ENCODE measurements at places on chromosomes 7 and 10. TPM values are rescaled to one million over a fixed set of nuclear protein-coding genes. Genes with fewer than 3 reads are reported as not detected.
A peak's percentile ranks its signal among the peaks of the same experiment; 100 is the strongest.

Gene TSPAN12
- total RNA-seq = 17.3 TPM

Gene CPA1
- total RNA-seq = not detected

Gene GPNMB
- 0.99 TPM for total RNA-seq

Gene MYPN
- not detected for total RNA-seq

Gene IRF5
- total RNA-seq = 0.28 TPM

Gene ZNF804B
- not detected for total RNA-seq

Gene FBXO24
- 1.2 TPM for total RNA-seq

Gene GDF2
- 0.19 TPM for total RNA-seq

Gene CCM2
- total RNA-seq = 21.8 TPM

Gene NEUROG3
- total RNA-seq = not detected

Gene MNX1
- not detected for total RNA-seq

Gene CLDN4
- not detected for total RNA-seq

DNA sequence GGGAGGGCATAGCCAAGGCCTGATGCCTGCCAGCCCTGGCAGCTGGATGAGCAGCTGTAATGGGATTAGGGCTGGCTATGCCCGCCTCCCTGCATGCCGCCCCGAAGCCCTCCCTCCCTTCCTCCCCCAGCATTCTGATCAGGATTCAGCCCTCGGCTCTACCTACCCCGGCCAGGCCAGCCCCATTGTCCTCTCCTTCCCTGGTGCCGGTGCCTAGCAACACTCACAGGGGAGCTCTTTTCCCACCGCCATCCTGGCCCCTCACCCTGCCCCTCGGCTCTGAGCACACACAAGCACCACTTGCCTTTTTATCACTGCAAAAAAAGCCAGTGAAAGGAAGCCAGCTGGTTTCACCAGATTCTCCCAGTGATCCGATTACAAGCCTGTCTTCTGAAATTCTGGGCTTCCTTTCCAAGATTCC lies 9.0 kb upstream of the ADCYAP1R1 start:
- DNase-seq = peak; percentile 96

- DNase-seq = no peak
Observed at GRCh38 chr10:70341016-70341415, 41.4 kb downstream of the LRRC20 start.

DNA sequence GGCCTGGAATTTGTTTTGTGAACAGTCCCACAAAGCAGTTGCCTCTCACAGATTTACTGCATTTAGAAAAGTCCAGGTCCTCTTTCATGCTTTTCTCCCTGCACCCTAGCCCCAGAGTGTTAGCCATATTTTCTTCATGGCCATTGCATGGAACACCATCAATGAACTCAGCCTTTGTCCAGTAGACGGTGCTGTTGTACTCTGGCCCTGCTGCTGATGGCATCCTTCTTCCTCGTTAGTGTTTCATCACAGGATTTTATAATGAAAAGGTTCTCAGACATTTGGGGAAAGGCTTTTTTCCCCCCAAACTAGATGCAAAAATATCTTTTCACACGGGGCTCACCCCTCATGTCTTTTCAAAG lies 93.0 kb upstream of the SLC25A13 start:
- DNase-seq = peak; percentile 76

- no peak for DNase-seq
Observed at GRCh38 chr7:142537760-142538159, 211.5 kb upstream of the PRSS1 start.

GRCh38 chr7:128231021-128231420 lies 10.1 kb upstream of the LEP start:
- no peak for DNase-seq

DNA sequence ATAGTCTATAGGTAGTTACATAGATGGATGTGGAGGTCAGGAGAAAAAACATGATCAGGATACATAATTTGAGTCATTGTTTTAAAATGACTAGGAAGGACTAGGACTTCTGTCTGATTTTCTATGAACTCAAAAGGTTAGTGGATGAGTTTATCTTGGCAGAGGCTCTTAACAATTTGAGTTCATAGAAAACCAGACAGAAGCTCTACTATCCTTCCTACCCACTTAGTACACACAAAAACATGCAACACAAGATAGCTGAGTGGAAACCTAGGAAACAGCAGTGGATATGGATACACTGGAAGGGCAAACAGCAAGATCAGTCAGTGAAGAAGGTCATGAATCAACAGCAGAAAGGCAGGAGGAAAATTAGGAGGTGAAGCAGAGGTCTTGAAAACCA lies 84.6 kb downstream of the VPS50 start:
- DNase-seq = no peak

DNA sequence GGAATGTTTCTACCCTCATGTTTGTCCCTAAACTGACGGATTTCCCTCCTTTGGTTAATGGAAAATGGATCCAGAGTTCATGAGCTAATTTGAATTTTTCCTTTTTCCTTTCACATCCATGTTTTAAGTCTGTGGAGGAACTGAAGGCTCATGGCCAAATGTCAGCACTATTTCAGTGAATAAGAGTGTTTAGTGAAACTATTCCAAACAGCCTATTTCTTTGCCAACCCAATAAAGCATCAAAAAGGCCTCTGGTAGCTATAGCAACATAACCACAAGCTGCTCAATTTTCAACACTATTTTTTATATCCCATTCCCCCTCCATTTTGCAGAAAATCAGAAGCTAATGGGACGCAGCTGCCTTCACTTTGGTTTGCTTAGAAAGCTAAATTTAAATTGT lies 1454.1 kb downstream of the GATA3 start:
- DNase-seq = no peak

DNA sequence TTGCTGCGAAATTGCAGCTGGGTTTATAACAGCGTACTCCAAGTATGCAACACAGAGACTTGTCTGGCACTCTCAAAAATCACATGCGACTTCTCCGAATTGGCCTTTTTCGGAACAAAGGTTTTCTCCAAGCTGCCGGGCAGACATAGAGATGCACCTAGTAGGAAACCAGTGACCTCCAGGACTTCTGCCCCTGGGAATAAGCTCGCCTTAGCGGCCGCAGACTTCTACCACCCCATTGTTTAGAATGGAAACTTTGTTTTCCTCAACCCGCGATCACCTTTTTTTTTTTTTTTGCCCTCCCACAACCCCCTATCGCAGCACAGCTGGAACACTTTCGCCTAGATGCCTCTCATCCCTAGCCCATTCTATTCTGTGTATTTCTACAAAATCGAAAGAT lies 4.9 kb upstream of the HOXA10 start:
- no peak for DNase-seq

DNA sequence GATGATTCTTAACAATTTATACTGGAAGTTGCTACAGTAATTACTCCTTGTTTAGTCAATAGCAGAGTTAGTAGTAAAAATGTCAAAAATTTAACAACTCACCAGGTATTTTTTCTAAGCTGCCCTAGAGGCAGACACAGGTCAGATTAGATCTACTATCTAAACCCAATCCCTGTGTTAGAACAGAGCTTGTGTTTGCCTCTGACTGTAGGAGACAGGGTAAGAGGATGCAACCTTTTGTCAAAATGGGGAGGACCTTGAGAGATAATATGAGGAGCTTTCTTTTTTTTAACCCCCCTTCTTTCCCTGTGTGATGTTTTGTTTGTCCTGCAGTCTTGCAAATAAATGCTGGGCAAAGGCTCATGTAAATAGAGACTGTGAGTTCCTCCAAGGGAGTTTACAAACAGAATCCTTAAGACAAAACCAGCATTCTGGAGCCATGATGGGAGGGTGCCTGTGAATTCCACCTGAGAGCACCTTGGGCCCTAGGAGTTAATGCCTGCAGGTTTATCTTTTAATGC lies 353.1 kb downstream of the GATA3 start:
- no peak for DNase-seq

DNA sequence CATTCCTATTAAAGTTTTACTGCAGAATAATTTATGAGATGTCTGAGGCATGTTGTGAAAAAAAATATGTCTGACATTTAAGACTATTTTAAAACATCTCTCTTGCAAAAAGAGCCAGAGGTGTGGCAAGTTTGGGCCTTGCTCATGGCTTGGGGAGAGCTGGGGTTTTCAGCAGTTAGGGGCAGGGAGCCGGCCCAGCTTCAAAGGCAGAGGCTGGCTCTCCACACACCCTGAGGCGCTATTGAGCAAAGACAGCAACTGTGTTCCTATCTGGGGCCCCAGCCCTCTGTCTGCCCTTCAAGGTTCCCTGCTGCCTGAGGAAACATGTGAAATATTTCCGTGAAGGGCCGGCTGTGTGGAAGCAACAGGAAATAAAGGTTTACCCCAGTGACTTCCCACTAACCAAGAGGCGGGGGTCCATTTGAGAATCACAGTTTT lies 94.0 kb downstream of the SORBS1 start:
- DNase-seq = peak; percentile 72

GRCh38 chr7:14286036-14286435 lies 296.6 kb upstream of the ETV1 start:
- DNase-seq = no peak

GRCh38 chr7:46682836-46683624 lies 762.0 kb upstream of the IGFBP3 start:
- DNase-seq = no peak

DNA sequence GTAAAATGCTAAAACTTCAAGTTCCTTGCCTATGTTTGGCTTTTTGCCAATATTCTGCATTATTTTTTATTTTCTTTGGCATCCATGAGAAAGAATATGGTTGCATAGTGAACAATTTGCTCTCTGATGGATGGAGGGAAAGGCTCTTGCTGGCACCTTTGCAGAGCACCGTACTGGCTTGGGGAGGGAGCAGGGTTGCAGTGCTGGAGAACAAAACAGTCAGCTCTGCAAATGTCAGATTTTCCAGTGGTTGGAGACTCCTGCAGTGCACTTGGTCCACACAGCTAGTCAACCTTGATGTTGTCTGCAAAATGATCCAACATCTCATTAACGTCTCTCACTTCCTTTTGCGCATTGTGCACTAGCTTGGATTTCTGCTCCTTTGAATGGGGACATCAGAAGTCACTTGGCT lies 100.8 kb downstream of the ANLN start:
- no peak for DNase-seq

DNA sequence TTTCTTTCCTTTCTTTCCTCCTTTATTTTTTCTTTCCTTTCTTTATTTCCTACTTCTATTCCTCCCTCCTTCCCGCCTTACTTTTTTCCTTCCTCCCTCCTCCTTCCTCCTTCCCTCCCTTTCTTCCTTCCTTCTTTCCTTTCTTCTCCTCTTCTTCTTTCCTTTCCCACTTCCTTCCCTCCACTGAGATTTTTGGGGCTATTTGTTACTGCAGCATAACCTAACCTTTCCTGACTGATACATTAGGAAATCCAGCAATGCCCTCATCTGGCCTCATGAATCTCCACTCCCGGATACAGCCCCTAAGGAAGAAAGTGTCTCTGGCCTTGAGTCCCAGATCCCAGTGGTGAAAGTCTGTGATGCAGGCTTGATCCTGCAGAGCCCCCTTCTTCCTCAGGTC lies 38.6 kb upstream of the BAIAP2L1 start:
- DNase-seq = no peak

DNA sequence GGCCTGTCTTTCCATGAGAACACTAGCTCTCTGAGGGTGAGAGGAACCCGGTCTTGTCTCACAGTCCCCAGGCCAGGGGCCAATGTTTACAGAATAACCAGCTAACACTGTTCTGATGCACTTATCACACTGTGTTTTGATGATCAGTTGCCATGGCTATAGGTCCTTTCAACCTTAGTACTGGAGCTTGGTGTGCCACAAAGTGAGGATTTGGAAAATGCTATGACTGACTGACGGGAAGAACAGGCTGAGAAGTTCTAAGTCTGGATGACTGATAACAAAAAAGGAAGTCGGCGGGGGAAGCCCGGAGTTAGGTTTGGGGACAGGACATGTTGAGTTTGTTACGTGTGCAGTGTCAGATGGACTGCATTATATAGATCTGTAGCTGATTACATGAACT lies 141.8 kb downstream of the CTTNBP2 start:
- DNase-seq = no peak

DNA sequence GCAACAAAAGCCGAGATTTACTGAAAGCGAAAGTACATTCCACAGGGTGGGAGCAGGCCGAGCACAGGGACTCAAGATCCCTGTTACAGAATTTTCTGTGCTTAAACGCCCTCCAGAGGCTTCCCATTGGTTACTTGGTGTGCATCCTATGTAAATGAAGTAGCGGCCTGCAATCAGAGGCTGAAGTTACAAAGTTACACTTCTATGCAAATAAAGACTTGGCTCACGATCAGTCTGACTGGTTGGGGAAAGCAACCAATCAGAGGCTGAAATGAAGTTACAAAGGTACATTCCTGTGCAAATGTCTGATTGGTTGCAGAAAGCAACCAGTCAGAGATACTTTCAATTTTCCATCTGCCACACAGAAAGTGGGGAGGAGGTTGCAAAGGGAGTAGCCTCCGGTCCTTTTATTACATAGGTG lies 4.1 kb downstream of the ACBD7 start:
- peak; percentile 82 for DNase-seq

DNA sequence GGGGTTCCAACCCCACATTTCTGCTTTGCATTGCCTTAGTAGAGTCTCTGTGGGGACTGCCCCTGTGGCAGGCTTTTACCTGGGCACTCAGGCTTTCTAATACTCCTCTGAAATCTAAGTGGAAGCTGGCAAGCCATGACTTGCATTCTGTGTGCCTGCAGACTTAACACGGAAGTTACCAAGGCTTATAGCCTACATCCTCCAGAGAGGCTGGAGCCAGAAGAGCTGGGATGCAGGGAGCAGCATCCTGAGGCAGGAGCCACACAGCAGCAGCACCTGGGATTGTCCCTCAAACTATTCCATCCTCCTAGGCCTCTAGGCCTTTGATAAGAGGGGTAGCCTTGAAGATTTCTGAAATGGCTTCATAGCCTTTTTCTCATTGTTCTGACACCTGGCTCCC lies 22.1 kb upstream of the ABCC2 start:
- no peak for DNase-seq

DNA sequence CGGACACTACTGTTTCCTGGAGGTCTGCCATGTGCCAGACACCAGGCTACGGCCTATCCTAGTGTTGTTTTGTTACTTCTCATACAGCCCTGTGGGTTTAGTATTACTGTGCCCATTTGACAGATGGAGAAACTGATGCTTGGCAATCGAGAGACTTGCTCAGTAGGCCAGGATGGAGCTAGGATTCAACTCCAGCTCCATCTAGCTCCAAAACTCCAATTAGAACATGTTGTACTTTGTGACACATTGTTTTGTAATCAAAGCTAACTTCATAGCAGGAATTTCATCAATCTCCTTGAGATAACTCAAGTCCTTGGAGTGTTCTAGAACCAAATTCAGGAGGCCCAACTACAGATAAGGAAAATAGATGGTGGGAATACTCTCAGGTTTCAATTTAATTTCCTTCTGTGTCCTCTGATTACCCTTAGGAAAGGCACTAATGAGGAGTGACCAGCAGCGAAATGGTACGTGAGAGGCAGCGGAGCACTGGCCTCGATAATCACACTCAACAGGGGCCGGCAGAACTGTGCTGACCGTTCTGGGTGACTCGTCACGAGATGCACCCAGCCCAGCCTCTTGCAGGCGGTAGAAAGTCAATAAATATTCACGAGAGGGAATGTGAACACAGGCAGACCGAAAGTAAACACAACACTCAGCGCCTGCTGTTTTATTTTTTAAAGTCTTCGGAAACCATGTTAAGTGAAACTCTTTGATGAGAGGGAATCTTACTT lies 269.6 kb upstream of the NEBL start:
- no peak for DNase-seq

DNA sequence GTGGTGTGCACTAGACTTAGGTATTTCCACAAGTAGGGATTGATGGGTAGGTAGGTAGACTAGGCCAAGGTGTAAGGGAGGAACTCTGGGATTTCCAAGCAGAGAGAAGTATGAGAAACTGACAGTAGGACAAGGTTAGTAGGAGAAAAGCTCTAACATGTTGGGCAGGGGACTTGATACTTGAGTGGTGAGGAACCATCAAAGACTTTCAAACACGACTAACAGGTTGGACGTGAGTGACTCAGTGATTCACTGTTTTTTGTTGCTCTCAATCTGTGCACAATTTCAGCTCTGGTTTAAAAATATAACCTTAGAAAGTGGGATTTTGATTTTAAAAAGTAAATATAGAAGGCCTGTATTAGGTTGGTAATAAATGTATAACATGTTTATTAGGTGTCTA lies 44.4 kb downstream of the KLHDC10 start:
- no peak for DNase-seq
